ENCODE measurements at places on chromosomes 13 and 19.

- DNase-seq = peak; percentile 94
- H3K4me3 ChIP-seq = peak within 1 kb of the TSS; percentile 98
- H3K36me3 ChIP-seq = peaks cover 62% of the 10 kb centered on the region
- H3K27me3 ChIP-seq = no peaks in the 10 kb centered on the region
These were observed at the start of gene KMT2B for GRCh38 chr19:35717665-35718344. KMT2B (plus strand) TSS chr19:35718003; CDS start chr19:35718019, 16 bp downstream.

DNA sequence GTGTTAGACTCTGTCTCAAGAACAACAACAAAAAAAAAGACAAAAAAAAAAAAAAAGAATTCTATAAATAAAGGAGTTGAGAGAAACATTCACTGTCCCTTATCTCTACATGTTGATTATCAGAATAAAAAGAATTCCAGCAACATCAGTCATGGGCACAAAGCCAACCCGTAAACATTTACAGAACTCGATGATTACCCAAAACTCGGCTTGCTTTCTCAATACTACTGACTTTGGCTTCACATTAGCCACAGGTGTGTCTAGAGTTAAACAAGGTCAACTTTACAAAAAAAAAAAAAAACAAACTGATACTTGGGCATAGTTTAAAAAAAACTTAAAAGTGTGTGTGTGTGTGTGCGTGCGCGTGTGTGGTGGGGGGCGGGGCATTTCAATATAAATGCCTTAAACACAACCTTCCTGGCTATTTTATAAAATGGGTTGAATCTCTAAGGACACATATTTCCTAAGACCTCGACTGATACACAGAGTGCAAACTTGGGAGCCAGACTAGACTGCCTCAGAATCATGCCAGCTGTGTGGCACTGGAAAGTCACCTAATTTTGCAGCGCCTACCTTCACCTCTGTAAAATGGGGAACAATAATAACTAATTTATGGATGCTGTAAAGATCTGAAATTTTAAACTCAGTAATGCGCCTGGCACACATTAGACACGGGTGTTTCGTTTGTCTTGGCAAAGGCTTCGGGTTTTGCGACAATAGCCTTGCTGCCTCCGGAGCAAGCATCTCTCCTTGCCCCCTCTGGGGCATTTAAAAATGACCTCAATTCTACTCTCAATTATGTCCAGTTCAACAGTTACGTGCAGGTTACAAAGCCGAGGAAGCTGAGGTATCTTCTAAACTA is 922 bp downstream of the EBPL start:
- H3K4me3 ChIP-seq = peak overlapping the region; percentile 90
- H3K27me3 ChIP-seq = no peaks in the 10 kb centered on the region
- H3K36me3 ChIP-seq = peaks cover 11% of the 10 kb centered on the region
- peak overlapping the region; percentile 81 for H3K27ac ChIP-seq
- peaks cover 21% of the 10 kb centered on the region for H3K4me1 ChIP-seq

DNA sequence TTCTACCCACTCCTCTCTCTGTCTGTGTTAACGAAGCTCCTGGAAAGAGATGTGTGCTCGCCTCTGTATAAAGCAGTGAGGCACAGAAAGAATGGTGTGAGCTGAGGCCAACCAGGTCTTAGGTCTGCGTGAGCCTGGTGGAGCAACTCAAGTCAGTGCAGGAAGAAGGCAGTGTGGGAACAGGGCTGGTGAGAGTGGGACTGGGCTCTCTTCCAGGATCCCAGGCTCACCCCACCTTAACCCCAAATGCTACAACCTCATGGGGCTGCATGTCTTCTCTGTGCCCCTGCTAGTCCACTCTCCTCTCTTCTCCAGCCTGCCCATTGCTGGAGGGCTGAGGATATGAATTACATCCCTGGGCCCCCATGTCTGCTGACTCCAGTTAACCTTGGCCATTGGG is 127.4 kb downstream of the DCT start:
- H3K4me1 ChIP-seq = peaks cover 42% of the 10 kb centered on the region
- H3K27ac ChIP-seq = peak overlapping the region; percentile 93
- no peak for DNase-seq
- H3K36me3 ChIP-seq = no peaks in the 10 kb centered on the region
- H3K27me3 ChIP-seq = no peaks in the 10 kb centered on the region

- peaks cover 13% of the 10 kb centered on the region for H3K4me1 ChIP-seq
- DNase-seq = no peak
- peaks cover 2% of the 10 kb centered on the region for H3K27me3 ChIP-seq
These were observed 26.6 kb downstream of the GNG7 start for GRCh38 chr19:2675892-2676291.

GRCh38 chr13:106523576-106523975 is 11.9 kb downstream of the EFNB2 start:
- DNase-seq = no peak
- no peaks in the 10 kb centered on the region for H3K36me3 ChIP-seq
- H3K4me1 ChIP-seq = no peaks in the 10 kb centered on the region
- H3K27me3 ChIP-seq = peaks cover 31% of the 10 kb centered on the region

DNA sequence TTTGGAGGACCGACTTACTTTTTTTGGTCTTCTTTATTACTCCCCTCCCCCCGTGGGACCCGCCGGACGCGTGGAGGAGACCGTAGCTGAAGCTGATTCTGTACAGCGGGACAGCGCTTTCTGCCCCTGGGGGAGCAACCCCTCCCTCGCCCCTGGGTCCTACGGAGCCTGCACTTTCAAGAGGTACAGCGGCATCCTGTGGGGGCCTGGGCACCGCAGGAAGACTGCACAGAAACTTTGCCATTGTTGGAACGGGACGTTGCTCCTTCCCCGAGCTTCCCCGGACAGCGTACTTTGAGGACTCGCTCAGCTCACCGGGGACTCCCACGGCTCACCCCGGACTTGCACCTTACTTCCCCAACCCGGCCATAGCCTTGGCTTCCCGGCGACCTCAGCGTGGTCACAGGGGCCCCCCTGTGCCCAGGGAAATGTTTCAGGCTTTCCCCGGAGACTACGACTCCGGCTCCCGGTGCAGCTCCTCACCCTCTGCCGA is 409 bp downstream of the FOSB start:
- peak overlapping the region; percentile 92 for H3K27ac ChIP-seq
- peaks cover 18% of the 10 kb centered on the region for H3K27me3 ChIP-seq
- peak overlapping the region; percentile 86 for H3K4me3 ChIP-seq
- H3K36me3 ChIP-seq = peaks cover 23% of the 10 kb centered on the region

- H3K4me3 ChIP-seq = no peak overlapping the region
- H3K4me1 ChIP-seq = no peaks in the 10 kb centered on the region
- no peak for DNase-seq
- H3K36me3 ChIP-seq = no peaks in the 10 kb centered on the region
- no peak overlapping the region for H3K27ac ChIP-seq
These were observed 50.3 kb downstream of the RAP2A start for GRCh38 chr13:97484301-97484700.

DNA sequence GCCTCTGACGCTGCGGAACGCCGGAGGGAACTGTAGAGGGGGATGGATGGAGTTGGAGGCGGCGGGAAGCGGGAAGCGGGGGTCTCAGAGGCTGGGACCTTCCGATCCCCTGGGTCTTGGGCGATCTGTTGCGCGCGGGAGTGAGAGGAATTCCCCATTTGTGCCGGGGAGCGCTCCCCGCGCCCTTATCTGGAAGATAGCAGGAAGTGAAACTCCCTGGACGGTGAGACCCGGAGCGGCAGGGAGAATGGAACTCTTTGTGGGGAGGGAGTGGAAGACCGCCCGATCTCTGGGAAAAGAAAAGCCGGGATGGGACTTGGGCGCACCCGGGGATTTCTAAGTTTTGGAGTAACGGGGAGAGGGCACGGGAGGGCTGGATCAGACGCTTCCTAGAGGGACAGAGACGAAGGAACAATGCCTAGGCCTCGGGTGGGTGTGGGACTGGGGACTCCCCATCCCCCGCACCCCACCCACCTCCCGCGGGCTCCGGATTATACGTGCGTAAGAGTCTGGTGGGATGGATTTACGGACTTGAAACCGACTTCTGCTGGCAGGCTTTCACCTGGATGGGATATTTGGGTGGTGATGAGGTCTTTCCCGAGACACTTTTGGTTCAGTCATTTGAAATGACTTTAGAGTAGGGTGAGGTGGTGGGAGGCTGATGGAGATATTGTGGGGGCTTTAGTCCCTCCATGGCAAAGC is 495 bp downstream of the LSR start:
- H3K36me3 ChIP-seq = peaks cover 14% of the 10 kb centered on the region
- DNase-seq = no peak
- H3K4me3 ChIP-seq = peak overlapping the region; percentile 89
- H3K27me3 ChIP-seq = peaks cover 3% of the 10 kb centered on the region
- peak overlapping the region; percentile 83 for H3K27ac ChIP-seq

DNA sequence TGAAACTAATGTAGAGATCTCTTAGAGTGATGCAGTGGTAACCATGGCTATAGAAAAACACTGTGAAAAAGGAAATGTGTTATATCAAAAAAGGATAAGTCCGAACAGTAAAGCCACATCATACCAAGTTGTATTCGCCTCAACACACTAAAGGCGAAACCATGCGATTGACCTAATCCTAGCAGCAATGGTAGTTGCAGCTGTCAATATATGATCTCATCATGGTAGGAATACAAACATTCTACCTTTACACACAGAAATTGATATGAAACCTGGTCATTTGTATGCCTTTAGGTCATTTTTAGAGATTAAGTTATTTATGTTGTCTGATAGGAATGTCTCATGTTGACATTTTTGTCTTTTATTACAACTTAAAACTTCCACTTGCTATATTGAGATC is 271.9 kb downstream of the SLITRK6 start:
- H3K36me3 ChIP-seq = no peaks in the 10 kb centered on the region
- DNase-seq = no peak
- H3K4me3 ChIP-seq = no peak overlapping the region
- no peaks in the 10 kb centered on the region for H3K27me3 ChIP-seq

DNA sequence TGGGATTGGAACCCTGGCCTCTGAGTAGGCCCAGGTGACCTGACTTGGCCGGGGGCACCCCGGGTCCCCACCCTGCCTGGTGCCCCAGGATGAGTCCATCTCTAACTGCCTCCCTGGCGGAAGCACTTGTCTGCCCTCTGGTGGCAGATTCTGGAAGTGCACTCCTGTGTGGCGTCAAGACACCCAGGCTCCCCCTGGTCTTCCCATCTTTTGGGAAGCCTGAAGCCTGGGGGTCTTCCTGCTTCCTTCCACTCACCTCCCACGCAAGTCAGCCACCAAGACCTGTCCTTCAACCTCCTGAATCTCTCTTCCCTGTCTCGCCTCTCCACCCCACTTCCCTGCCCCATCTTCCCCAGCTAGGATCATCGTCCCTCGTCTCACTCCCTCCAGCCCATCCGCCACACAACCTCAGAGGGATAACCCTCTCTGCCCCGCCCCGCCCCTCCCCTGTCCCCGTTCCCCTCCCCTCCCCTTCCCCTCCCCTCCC is 7.4 kb downstream of the RABAC1 start:
- H3K27ac ChIP-seq = no peak overlapping the region
- DNase-seq = peak; percentile 96
- no peaks in the 10 kb centered on the region for H3K27me3 ChIP-seq

DNA sequence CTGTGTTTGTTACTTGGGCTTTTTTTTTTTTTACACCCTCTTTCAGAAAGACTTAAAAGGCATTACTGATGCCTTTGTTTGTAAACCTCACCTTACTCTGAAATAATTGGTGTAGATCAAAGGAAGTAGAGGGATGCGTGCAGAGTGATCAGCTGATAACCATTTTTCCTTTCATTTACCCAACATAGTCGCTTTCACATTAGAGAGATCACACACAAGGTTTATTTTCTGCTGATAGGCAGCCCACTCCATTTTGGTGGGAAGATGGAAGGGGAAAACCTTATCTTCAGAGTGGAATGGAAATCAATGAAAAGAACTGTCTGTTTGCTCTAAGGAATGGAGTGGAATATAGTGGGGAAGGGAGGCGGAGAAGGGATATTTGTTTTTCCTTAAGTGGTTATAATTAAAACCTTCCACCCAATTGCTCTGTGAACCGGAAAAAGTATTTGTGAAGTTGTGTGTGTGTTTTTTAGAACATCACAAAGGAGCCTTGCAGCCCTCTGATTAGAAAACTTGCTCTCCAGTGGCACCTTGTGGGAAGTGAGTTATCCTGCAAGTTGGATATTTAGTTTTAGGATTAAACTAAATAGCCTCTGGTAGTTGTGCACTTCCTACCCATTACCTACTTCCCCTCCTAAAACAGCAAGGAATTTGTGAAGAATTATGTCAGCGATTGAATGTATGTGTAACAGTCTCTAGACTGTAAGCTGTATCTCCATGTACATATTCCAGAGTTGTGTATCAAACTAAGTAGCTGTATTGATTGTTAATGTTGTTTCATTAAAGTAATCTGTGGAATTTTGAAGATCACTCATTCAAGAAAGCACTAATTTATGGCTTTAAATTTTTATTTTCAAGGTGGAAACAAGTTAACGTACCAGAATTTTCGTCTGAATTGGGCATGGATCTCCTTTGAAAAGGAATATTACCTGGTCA is 76.8 kb downstream of the FREM2 start:
- H3K4me1 ChIP-seq = no peaks in the 10 kb centered on the region
- H3K27ac ChIP-seq = no peak overlapping the region
- no peak for DNase-seq
- peaks cover 7% of the 10 kb centered on the region for H3K27me3 ChIP-seq
- H3K4me3 ChIP-seq = no peak overlapping the region

DNA sequence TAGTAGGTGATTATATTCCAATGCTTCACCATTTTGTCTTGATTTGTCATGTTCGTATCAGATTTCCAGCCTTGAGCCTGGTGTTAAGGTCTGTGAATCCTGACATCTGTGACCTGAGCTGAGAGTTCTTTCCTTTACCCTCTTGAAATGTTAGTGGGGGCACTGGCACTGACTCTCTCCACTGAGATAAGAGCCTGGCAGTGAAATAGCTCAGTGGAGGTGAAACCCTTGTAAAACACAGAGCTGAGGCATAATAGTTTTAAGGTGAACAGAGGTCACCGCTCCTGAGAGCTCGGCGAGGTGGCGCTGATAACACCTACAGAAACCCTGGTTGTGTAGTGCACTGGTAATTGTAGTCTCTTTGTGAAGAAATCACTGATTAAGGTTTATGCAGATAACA is 748.2 kb downstream of the DIAPH3 start:
- H3K27me3 ChIP-seq = peaks cover 3% of the 10 kb centered on the region
- H3K36me3 ChIP-seq = no peaks in the 10 kb centered on the region
- no peak overlapping the region for H3K27ac ChIP-seq
- DNase-seq = no peak
- no peak overlapping the region for H3K4me3 ChIP-seq

DNA sequence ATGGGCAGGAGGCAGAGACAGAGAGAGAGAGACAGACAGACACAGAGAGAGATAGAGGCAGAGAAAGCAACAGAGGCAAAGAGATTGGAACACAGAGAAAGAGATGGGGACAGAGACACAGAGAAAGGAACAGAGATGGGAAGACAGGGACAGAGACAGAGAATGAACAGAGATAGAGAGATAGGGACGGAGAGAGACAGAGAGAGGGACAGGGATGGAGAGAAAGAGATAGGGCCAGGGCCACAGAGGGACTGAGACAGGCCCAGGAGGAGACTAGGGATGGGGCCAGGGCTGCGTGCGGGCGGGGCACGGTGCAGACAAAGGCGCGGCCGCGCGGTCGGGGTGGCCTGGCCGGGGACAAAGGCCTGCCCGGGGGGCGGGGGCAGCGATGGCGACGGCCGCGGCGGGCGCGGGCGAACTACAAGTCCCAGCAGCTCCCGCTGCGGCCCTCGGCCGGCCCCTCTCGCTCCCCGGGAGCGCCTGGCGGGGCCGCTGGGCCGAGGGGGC is at the start of gene ZNF358:
ZNF358 (plus strand) TSS at position 459 of the 507 bp plus-strand sequence. CDS start 3,140 bp downstream, outside the sequence.
- H3K4me3 ChIP-seq = peak within 1 kb of the TSS; percentile 82
- peaks cover 4% of the 10 kb centered on the region for H3K27me3 ChIP-seq
- H3K27ac ChIP-seq = peak within 1 kb of the TSS; percentile 87
- peaks cover 13% of the 10 kb centered on the region for H3K4me1 ChIP-seq
